SHP77 treated with DMSO at 0.1 percent for 48 hours (cell line): ENCODE measurements at places on chromosomes 13 and 19.
A peak's percentile ranks its signal among the peaks of the same experiment; 100 is the strongest.

DNA sequence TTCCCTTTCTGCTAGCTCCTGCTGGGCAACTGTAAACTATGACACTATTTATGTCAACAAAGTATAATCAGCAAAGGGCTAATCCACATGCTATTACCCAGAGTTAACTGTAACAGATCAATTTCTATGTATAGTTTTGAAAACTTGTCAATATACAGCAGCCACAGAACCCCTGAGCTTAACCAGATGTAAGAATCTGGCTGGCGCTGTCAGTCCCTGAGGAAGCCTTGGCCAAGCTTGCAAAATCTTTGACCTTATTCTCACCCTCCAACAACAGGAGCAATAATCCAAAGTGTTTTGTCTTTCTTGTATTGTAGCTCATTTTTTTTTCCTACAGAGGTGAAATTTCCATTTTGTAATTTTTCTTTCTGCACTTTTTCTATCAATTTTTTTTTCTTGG lies 1230.1 kb upstream of the SLC10A2 start:
- no peak for DNase-seq

DNA sequence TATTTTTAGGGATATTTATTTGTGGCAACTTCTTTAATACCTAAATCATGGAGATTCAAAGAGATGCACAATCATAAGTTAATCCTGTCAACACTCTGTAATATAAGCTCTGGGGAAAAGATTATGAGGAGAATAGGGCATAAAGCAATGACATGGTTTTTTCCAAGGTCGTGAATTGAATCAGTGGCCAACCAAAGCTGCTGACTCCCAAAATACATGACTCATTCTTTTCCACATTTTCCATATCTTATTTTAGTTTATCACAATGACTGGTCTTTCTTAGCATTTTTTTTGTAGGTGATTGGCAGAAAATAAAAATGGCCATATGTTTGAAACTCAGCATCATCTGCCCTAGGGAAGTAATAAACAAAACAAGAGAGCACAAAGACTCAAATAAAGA lies 28.5 kb upstream of the RBM26 start:
- no peak for DNase-seq

GRCh38 chr19:27905074-27905473 lies 1307.9 kb downstream of the UQCRFS1 start:
- no peak for DNase-seq

- DNase-seq, result no peak
Measured at GRCh38 chr13:26943748-26944147, 183.2 kb upstream of the GPR12 start.

- no peak for DNase-seq
Measured at GRCh38 chr13:110423689-110424302, 116.7 kb downstream of the COL4A2 start.

DNA sequence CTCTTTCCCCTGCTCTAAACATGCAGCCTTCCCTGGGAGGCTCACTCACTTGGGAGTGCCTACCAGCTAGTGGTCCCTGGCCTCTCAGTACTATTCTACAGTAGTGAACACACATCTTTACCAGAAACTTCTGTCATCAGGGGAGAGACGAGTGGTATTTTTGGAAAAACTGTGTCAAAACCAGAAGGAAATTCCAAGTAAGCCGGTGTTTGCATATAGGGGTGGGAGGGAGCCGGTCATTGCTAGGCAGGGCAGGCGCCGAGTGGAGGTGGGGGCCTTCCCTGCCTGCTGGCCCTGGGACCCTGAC lies 7.0 kb downstream of the RPS9 start:
- DNase-seq, result no peak

DNA sequence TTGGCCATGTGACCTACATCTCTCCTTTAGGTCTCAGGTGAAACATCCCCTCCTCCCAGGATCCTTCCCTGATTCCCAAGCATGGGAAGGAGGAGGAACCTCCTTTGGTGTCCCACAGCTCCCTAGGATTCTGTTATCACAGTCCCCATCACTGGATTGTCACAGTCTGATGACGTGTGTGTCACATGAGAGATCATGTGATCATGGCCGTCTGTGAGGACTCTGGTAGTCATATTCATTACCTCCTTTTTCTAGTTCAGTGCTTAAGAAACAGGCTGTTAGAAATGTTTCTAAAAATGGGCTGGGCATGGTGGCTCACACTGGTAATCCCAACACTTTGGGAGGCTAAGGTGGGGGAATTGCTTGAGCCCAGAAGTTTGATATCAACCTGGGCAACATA lies 3.0 kb downstream of the DHX34 start:
- DNase-seq, result no peak

- no peak for DNase-seq
Measured at GRCh38 chr13:98298599-98298998, 121.5 kb upstream of the RNF113B start.

DNA sequence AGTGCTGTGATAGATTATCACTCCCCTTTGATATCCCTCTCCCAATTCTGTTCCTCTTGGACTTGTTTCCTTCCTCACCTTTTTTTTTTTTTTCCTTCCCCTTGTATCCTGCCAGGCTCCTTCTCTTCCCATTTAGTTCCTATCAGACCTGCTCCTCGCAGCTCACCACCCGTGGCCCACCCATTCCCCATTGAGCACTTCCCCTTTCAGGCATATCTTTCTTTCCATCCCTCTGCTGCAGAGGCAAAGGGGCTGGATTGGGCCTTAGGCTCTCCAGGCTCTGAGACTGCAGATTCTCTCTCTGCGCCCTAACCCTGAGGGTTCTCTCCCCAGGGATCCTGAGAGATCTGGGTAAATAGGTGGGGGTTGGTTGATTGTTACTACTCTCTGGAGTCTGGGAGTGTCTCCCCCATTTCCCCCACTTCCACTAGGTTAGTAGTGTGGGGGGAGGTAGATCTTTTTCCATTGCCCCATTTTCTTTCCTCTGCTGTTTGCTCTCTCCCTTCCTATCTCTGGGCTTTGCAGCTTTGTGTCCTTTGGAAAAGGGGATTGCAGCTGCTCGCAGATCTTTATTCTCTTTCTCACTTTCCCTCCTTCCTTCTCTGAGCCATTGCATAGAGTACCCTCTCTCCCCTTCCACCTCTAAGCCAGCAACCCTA lies 2.3 kb downstream of the ARHGAP35 start:
- no peak for DNase-seq

GRCh38 chr13:36533806-36534205 lies 101.5 kb downstream of the CCNA1 start:
- peak; percentile 82 for DNase-seq

GRCh38 chr19:38690832-38691231 lies 43.4 kb downstream of the ACTN4 start:
- DNase-seq, result no peak

DNA sequence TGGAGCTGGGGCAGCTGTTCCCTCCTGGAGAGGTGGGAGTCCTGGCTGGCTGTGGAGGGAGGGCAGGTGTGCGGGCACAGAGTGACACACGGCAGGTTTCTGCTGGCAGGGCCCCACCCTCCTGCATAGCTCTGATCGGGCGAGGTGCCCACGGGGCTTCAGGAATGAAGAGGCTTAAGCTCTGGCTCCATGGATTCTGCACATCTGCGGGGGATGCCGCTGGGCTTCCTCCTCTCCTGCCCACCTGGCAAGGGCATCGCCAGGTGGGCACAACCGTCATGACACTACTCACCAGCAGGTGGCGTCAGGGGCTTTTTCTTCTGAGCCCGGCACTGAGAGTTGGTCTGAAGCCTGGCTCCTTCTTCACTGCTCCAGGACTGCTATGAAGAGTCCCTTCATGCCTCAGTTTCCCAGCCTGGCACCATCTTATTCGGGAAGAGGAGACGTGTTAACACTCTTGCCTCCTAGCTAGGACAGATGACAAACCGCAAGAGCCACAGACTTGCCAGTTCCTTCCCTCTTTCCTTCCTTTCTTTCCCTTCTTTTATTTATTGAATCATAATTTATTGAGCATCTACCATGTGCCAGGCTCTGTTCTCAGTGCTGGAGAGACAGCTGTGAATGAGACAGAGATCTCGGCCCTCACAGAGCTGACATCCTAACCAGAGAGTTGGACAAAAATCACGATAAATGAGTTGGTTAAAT lies 15.2 kb upstream of the PAK4 start:
- peak; percentile 42 for DNase-seq

- no peak for DNase-seq
Measured at GRCh38 chr13:110638814-110639806, 23.8 kb downstream of the NAXD start.

- DNase-seq, result no peak
Measured at GRCh38 chr13:44884076-44884729, 105.1 kb downstream of the NUFIP1 start.

DNA sequence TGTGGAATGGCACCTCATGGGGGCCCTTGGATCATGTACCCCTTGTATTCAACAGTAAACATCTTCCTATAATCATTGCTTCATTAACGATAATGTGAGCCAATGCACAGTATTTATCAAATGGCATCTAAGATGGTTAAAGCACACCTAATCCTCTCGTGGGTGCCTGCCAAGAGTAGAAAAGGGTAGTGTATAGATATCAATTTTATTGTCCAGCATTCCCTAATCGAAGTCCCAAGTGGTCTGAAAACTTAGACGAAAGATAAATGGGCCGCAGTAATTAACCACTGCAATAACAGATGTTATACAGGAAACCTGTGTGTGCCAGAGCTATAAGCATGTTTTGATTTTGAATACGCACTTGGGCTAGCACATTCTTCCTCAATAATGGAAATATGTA lies 667 bp upstream of the MBNL2 start:
- DNase-seq, result peak; percentile 68

GRCh38 chr19:4472174-4472974 lies at the start of gene HDGFL2:
Gene HDGFL2 (plus strand): TSS chr19:4472297. CDS start chr19:4472351, 54 bp downstream.
- no peak for DNase-seq

DNA sequence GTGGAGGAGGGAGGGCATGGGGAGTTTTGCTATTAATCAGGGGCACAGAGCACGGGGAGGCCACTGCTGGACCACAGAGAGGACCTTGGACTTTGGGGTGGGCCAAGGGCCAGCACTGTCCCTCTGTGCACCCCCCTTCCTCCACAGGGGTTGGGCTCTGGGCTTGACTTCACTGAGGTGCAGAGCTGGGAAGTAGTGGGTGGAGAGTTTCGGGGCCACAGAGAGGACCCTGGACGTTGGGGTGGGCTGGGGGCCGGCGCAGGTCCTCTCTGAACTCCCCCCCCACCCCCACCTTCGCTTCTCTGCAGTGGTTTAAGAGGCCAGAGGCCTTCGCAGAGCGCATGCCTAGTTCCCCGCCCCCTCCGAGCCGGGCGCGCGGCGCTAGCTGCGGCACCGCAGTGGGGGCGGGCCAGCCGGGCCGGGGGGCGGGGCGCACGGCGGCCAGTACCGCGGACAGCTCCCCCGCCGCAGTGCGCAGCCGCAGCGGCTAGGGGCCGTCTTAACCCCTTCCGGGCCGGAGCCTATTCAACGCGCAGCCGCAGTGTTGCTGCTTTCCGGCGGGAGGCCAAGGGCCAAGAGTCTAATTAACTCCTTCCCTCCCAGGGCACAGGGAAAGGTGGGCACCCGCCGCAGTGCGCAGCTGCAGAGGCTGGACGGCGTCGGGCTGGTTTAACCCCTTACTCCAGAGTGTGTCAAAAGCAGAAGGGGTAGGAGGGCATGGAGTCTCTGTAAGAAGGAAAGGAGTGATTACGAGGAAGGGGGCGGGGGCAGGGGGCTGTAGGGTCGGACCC lies 3.7 kb downstream of the KCNC3 start:
- peak; percentile 85 for DNase-seq

GRCh38 chr19:41376241-41376997 lies at the start of gene TMEM91:
Gene TMEM91 (plus strand): TSS chr19:41376533. CDS start chr19:41378310, 1,777 bp downstream.
- no peak for DNase-seq

GRCh38 chr19:54114340-54115108 lies 933 bp downstream of the TFPT start:
- DNase-seq, result no peak

GRCh38 chr13:99133230-99133629 lies 67.4 kb upstream of the UBAC2 start:
- no peak for DNase-seq

DNA sequence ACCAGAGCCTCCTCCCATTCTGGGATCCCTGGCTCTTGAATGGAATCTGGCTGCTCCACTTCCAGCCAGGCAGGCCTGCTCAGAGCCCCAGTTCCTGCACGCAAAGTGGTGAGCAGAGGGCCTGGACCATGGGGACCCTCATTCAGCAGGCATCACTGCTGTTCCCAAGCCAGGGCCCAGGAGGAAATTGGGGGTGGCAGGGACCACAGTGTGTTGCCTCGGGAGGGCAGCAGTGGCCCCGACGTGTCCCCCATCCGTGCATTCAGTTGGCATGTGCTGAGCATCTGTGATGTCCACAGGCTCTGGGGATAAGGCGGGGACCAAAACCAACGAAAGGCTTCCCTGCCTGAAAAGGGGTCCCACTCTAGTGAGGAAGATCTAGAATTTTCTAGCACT lies 11.2 kb downstream of the CCDC97 start:
- no peak for DNase-seq
